ENCODE measurements at places on chromosomes 2 and 18. TPM values are rescaled to one million over a fixed set of nuclear protein-coding genes. Genes with fewer than 3 reads are reported as not detected.

Gene SERPINB2
- 1.2 TPM for total RNA-seq

Gene ZNF804A
- total RNA-seq: not detected

DNA sequence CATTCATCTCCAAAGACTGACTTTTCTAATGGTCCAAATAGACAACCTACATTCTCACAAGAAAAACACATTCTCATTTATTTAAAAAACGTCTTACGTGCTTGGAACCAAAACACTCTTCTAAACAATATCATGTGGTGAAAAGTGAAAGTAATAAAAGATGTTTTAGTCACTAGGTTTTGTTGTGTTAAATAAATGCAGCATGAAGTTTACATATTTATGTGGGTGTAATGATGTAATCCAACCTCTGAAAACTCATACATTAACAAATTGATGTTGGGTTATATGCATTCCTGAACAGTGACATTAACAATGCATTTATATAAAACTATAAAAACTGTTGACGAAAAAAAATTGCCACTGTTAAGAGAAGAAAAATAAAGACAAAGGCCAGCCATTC, 55.1 kb upstream of the ACVR2A start:
- ATAC-seq: no peak

GRCh38 chr18:48355276-48356115, 53.7 kb downstream of the ZBTB7C start:
- ATAC-seq: no peak

GRCh38 chr2:226726546-226726945, 73.1 kb downstream of the IRS1 start:
- no peak for ATAC-seq

DNA sequence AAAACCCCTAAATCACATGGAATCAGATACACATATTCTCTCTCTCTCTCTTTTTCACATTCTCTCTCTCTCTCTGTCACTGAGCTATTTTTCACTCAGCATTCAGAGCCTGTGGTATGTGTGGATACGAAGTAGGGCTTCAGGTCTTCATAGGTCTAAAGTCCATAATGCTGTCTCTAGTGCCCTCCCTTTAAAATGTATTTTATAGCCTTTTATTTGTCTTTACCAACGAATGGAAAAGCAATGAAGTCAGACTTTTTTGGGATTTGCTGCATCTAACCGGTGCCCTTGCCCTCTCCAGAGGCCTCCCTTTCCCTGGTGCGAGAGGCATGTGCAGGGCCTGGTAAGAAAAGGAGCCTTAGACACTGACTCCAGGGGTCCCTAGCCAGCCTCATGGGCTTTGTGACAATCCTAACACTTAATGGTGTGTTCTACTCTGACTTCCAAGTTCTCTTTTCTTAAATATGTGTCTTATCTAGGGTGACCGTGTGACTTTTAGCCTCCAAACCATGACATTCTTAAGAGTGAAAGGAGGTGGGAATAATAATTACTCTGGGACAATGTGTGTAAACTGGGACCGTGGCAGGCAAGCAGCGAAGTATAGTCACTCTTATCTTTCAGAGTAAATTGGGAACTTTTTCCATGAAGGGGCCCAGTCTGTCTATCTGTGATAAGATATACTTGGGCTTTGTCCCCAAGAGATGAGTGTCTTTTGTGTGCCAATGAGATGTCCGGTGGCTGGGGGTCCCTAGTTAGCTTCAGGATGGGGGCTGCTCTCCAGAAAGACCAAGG, 101.1 kb downstream of the B3GNT2 start:
- ATAC-seq: no peak

GRCh38 chr2:145849466-145849865, 1329.5 kb upstream of the ZEB2 start:
- no peak for ATAC-seq

DNA sequence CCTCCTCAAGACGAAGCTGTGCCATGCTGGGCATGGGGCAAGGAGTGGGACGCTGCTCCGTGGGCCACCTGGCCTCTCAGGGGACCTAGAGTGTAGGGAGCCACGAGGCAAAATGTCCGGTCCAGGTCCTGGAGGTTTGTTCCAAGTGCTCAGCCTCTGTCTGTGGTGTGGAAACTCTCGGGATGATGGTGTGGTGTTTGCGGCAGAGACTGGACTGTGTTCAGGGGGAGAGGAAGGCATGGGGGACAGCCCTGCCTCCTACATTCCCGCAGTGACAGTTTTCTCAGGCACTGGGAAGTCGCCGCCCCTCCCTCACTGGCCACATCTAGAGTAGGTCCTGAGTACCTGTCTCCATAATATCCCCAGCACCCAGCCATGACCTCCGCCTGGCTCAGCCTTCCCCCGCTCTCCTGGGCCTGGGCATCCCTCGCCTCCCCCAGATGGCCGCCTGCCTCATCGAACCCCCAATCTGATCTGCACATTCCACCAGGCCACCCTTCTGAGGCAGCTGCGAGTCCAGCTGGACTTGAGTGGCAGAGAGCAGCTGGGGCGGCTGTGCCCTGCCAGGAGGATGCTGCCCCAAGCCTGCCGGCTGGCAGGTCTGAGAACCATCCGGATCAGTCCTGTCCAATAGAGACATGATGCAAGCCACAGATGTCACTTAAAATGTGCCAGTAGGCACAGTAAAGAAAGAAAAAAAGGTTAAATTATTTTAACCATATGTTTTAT, 6.2 kb downstream of the KCNIP3 start:
- ATAC-seq: no peak

DNA sequence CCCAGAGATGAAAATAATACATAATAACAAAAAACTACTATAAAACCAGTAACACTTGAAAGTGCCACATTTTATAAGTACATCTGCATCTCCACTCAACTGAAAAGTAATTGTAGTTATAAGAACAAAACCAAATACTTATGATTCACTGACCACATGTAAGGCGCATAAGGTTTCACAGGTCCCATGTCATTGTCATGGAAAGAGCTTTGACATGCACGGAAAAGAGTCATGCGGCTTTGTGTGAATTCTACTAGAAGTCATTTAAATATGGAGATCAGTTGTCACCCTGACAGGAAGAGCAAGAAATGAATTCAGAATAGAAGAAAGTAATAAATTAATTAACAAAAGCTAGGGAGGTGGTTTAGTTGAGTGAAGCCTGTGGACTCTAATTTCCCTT, 459.1 kb downstream of the CDH2 start:
- ATAC-seq: no peak

DNA sequence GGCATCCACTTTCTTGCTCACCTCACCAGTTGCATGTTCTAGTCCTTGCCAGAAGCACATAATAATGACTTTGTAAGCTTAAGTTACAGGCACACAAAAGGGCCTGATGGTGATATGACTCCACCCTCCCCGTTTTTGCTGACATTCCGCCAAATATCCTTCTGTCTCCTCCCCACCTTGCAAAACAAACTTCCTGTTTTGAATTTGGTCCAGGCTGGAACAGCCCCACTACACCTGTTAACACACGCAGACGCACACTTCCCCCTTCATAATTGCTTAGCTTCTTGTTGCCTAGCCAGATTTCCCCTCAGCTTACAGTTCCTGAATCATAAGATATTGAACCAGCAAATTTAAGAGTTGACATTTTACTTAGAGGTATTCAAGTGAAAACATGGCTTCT, at the start of gene MGAT5:
Gene MGAT5 (plus strand): TSS at position 269 of the 400 bp plus-strand sequence. CDS start 332 bp downstream, outside the sequence.
- no peak for ATAC-seq

Gene SNORC
- total RNA-seq: 0.54 TPM

DNA sequence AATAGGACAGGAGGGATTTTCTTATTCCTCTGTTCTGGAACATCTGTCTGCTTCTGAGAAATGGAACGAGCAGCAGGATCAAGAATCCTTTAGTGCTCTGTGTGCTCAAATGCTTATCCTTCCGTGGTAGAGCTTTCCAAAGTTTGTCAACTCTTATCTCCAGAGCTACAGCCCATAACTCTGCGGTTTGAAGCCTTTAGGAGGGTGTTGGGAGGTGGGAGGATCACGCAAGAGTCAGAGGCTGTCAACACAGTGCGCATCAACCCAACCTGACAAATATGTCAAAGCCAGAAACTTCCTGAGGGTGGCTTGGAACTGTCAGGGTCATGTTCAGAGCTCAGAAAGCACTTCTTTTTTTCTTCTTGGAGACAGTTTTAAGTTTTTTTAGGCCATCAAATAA, 95.9 kb downstream of the CRIM1 start:
- ATAC-seq: no peak

DNA sequence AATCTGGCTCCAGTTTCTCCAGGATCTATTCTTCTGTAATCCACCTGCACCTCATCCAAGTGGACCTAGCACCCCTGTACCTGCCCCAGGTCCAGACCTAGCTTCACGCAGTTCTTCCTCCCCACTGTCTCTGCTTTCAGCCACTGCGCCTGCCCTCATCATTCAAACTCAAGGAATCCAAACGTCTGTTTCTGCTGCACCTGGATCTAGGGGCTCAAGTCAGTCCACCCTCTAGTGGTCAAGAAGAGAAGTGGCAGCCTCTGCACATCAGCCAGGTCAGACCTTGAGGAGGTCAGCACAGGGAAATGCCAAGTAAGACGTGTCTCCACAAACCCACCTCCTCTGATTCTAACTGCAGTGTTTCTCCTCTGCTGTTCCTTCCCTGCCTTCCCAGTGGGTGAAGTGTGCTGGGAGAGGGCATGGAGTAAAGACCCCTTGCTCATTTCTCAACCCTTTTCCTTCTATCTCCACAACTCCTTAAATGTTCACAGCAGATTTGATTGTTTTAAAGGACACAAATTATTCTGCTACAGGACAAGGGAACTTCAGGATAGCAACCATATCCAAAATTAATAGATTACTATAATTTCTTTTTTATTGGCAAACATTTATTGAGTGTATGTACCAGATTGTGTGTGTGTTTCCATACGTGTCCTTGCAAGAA, 8.6 kb upstream of the RNF152 start:
- ATAC-seq: peak; percentile 74

GRCh38 chr18:76604108-76604934, 109.3 kb upstream of the ZNF516 start:
- ATAC-seq: no peak

DNA sequence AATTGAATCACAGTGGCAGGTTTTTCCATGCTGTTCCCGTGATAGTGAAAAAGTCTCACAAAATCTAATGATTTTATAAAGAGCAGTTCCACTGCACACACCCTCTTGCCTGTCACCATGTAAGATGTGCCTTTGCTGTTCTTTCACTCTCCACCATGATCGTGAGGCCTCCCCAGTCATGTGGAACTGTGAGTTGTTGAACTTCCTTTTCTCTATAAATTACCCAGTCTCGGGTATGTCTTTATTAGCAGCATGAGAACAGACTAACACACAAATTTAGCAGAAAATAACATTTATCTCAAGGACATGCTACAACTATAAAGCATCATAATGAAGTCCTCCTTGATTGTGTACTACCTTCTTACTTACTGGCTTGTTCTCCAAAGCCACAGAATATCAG, 1526.0 kb downstream of the LRP1B start:
- ATAC-seq: no peak

DNA sequence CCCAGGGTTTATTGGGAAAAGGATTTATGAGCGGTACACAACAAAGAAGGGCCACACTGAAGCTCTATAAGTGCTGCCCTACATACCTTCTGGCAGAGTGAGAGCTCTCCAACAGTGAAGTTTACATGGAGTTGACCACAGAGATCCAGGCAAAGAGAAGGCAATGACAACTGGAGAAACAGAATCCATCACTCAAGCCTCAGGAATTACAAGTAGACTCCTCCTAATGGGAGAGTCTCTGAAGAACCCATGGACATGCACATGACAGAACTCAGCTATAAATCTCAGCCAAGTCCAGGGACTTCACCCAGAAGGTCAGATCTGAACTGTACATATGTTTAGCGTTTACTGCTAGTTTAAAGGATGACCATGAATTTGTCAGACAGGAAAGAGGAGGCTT, 164.7 kb downstream of the DNAH7 start:
- no peak for ATAC-seq

DNA sequence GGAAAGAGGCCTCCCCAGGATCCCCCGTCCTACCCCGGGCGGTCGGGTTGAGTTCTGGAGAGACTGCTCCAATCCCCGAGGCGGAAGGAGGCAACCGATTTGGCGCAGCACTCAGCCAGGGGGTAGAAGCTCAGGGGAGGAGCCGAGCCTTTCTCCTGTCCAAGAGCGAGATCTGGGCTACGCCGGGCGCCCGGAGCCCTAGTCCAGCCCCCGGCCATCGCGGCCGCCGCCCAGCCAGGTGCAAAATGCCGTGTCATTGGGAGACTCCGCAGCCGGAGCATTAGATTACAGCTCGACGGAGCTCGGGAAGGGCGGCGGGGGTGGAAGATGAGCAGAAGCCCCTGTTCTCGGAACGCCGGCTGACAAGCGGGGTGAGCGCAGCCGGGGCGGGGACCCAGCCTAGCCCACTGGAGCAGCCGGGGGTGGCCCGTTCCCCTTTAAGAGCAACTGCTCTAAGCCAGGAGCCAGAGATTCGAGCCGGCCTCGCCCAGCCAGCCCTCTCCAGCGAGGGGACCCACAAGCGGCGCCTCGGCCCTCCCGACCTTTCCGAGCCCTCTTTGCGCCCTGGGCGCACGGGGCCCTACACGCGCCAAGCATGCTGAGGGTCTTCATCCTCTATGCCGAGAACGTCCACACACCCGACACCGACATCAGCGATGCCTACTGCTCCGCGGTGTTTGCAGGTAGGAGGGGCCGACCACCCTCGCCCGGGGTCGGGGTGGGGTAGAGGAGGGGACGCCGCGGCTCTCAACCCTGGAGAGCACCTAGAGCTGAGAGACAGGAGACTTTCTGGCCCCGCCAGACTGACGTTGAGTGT, at the start of gene DYSF:
Gene DYSF (plus strand): TSS at position 158 of the 817 bp plus-strand sequence.
- peak; percentile 39 for ATAC-seq

Gene QPCT
- total RNA-seq: 3.7 TPM

Gene GKN2
- not detected for total RNA-seq
